ENCODE measurements at places on chromosomes 2 and 18.

GRCh38 chr2:151616760-151617339 is 117.4 kb downstream of the NEB start:
- DNase-seq, result peak; percentile 15

- no peak for DNase-seq
Measured at GRCh38 chr18:8991155-8991554, 111.3 kb upstream of the NDUFV2 start.

DNA sequence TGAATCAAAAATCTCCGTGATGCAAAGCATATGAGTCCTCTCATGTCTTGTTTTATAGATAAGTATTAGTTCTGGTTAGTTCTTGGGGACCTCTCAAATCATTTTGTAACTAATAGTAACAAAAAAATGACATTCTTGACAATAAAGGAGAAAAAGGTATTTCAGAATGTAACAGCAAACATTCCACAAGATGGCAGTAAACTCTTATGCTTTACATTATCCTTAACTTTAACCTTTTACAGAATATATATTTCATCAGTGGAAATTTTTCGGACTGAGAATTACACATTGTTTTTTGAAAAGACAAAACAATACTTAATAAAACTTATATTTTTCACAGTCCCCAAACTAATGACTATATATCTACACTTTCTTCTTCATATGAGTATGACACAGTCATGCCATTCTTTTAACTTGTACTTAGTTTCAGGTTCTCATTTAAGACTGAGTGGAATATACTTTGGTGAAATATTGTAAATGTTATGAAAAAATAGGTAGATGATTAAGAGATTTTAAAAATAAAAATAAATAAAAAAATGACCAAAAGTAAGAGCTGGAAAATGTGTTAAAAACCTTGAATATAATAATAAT is 142.9 kb upstream of the NXPH2 start:
- DNase-seq, result peak; percentile 22

GRCh38 chr18:78246050-78246449 is 733.6 kb upstream of the SALL3 start:
- DNase-seq, result no peak

GRCh38 chr2:37934591-37935513 is 9.8 kb downstream of the RMDN2 start:
- DNase-seq, result no peak

- no peak for DNase-seq
Measured at GRCh38 chr18:58391932-58392323, 237.0 kb downstream of the ALPK2 start.

GRCh38 chr2:119366161-119366648 is 429 bp downstream of the C2orf76 start:
- DNase-seq, result peak; percentile 18

DNA sequence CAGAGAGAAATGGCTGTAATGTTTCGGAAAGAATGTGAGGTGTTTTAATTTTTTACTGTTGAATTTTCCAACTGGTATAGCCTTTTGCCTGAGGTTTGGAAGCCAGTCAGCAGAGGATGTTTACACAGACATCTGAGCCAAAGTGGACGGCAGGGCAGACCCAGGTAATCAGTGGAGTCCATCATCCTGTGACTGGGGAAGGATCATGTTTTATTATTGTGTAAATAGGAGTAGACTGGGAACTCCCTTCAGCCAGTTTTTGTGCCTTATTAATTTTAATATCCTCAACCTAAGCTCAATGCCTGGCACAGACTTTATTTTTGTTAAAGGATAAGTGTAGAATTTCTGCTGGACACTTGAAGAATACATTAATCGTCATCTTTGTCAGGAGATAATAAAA is 142.0 kb upstream of the GAREM1 start:
- no peak for DNase-seq

DNA sequence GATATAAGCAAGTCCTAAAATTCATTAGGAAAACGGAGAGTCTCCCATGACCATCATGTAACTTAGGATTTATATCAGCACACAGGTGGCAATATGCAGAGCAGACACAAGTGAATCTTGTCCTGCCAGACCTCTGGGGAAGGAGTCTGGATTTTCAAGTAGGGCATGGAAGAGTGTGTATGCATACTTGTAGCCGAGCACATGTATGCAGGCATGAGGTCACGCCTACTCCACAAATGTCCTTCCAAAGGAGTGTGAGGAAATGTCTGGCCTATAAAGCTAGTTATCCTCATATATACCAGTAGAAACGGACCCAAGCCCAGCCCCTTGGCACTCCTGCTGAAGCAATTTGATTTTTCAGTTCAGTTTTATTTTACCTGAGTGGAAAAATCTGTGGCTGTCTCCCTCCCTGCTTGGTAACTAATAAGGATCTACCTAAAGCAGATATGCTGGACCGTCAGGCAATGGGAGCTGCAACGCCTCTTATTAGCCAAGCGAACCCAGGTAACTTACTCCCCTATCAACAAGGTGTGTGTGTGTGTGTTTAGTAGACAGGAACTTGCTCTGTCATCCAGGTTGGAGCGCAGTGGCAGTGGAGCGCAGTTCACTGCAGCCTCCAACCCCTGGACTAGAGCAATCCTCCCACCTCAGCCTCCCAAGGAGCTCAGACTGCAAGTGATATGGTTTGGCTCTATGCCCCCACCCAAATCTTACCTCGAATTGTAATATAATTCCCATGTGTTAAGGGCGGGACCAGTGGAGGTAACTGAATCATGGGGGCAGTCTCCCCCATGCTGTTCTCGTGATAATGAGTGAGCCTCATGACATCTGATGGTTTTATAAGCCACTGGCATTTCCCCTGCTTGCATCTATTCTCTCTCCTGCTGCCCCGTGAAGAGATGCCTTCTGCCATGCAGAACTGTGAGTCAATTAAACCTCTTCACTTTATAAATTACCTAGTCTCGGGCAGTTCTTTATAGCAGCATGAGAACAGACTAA is 2.8 kb downstream of the STAT1 start:
- no peak for DNase-seq

DNA sequence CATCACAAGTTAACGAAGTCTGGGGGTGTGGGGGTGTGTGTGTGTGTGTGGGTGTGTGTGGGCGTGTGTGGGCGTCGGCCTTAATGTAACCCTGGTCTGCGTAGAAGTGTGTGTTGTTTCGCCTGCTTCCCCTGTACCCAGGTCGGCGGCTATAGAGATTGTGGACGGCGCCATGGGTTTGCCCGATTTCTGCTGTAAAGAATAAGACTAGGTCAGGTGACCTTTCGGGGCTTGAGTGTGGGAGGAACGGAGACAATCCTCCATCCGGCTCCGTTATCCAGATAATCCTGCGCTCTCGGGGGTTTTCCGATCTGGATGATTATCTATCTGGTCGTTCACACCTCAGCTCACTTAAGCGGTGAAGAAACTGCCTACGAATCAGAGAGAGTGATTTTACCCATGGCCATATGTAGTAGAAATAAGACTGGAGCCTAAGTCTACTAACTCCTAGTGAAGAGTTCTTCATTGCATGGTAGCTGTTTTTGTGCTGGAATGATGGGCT is 543 bp downstream of the HADHB start:
- peak; percentile 16 for DNase-seq

- DNase-seq, result peak; percentile 56
Measured at GRCh38 chr2:152443771-152444170, 108.8 kb downstream of the FMNL2 start.

- DNase-seq, result no peak
Measured at GRCh38 chr2:232522623-232523401, 2.6 kb downstream of the PRSS56 start.

DNA sequence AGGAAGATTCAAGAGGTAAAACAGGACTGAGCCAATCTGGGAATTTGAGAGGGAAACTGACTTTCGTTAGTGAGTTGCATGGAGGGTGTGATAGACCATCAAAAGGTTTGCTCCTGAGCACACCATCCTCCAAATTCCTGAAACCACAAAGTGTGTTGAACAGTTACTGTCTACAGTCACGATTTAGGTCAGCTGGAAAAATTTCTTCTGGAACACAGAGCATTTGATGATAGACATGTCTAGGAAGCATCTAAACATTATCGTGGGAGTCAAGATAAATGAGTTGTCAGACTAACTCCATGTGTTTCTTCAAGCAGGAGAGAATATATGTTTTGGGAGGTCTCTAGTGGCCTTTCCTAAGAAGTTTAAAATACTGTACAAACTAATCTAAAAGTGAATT is 449.4 kb upstream of the SLC14A2 start:
- no peak for DNase-seq

GRCh38 chr2:221088506-221088905 is 483.6 kb downstream of the EPHA4 start:
- no peak for DNase-seq

DNA sequence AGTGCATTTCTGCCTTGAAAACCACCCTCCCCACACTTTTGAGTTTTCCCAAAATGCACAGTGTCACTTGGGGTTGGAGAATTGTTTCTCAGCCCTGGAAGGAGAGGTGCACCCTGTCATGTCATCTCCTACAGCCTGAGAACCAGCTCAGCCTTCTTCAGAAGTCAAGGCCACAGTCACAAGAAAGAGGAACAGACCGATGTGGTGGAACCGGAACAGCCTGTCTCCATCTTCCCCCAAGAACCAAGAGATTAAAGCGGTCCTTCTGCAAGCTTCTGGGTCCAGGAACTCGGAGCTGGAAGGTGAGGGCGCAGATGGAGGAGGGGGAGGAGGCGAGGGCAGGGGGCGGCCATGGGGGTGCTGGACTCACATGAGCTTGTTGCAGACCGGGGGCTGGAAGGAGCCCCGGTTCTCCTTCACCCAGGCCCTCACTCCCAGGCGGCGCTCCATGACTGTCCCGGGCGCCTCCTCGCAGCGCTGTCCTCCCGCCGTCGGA is 248 bp downstream of the HAAO start:
- no peak for DNase-seq

- no peak for DNase-seq
Measured at GRCh38 chr2:65922794-65923193, 490.4 kb upstream of the SPRED2 start.

- DNase-seq, result no peak
Measured at GRCh38 chr2:37585295-37585908, 86.0 kb downstream of the CDC42EP3 start.

GRCh38 chr2:9752441-9753275 is 90.6 kb upstream of the TAF1B start:
- DNase-seq, result peak; percentile 64

- DNase-seq, result no peak
Measured at GRCh38 chr2:177767768-177768167, 304.8 kb downstream of the PDE11A start.

GRCh38 chr2:123093199-123093598 is 931.9 kb upstream of the CNTNAP5 start:
- DNase-seq, result no peak

- DNase-seq, result no peak
Measured at GRCh38 chr2:3634596-3635121, 23.3 kb upstream of the ALLC start.

GRCh38 chr2:157122776-157123175 is 134.7 kb upstream of the GALNT5 start:
- DNase-seq, result no peak

DNA sequence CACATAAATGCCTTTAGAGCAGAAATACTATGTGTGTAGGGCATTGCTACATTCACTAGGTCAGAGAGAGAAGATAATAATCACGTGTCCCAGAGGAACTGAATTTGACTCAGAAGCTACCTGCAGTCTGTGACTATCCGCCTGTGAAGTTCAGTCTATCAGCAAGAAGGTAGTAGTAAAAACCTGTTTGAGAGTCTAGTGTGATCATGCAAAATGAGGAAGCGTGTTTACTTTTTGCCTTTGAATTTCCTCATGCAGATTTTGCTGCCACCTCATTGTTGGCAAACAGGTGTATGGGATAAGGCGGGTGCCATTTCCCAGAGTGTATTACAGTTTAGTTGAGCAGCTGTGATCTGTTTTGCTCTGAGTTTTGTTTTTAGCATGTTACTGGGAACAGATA is 403.9 kb upstream of the FANCL start:
- DNase-seq, result no peak

GRCh38 chr18:44680273-44681075 is at the start of gene SETBP1:
SETBP1 (plus strand) TSS chr18:44680888; CDS start chr18:44701347, 20,459 bp downstream.
- DNase-seq, result peak; percentile 48

DNA sequence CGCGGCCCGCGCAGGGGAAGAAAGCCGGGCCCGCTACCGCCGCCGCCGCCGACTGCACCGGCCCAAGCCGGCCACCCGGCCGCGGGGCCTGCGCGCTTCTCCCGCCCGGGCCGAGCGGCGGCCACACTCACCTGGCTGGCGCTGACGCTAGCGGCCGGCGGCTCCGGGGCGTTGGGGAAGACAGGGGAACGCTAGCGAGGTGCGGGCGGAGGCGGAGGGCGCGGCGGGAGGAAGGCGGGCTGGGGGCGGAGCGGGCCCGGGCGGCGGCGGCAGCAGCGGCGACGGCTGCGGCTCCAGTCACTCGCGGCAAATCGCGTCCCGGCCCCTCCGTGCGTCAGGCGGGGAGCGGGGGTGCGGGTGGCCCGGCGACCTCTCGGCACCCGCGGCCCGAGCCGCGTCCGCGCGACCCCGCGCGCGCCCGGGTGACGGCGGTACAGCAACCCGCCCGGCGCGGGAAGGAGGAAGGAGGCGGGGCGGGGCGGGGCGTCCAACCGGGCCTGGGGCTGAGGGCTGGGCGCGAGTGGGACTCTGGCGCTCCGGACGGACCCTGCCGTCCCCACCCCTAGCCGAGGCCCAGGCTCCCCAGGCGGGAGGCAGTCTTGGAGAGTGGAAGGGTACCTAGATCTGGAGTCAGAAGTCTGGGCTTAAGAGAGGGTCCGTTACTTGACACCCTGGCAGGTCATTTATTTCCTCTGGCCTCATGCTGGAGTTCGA is at the start of gene SESTD1:
Gene SESTD1 (minus strand): TSS at position 465 of the 714 bp plus-strand sequence. CDS start 72,991 bp downstream, outside the sequence.
- peak; percentile 3 for DNase-seq
